Cerebellar cortex (tissue), 1 donor: ENCODE measurements at places on chromosomes 2 and 18.
A peak's percentile ranks its signal among the peaks of the same experiment; 100 is the strongest.

- no peak for DNase-seq
Observed at GRCh38 chr2:226475650-226476049, 324.0 kb downstream of the IRS1 start.

GRCh38 chr2:237509905-237510304 is 22.9 kb downstream of the MLPH start:
- DNase-seq, result peak; percentile 12

- no peak for DNase-seq
Observed at GRCh38 chr2:101446869-101447268, 28.0 kb downstream of the RFX8 start.

GRCh38 chr2:236209535-236209934 is 41.3 kb upstream of the GBX2 start:
- DNase-seq, result no peak

GRCh38 chr2:25920336-25920735 is 42.0 kb upstream of the ASXL2 start:
- DNase-seq, result no peak

- no peak for DNase-seq
Observed at GRCh38 chr18:323253-323622, 55.4 kb upstream of the THOC1 start.

- no peak for DNase-seq
Observed at GRCh38 chr2:145323512-145323911, 803.6 kb upstream of the ZEB2 start.

GRCh38 chr2:223822818-223823217 is 14.6 kb downstream of the AP1S3 start:
- DNase-seq, result no peak

DNA sequence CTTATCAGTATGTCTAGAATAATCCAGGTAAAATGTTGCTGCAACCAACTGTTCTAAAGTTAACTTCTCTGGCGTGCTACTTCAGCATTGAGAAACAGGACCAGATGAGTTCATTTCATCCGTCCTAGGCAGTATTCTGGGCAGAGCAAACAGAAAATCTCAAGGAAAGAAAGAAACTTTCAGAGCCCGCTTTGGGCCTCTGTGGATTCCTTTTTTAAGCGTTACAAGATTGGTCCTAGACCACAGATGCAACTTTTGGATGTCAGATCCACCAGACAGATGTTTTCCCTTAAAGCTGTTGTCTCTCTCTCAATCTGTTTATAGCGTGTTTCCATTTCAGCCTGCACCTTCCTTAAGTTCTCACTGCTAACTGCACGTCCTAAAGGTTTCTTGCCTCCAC is 75.0 kb downstream of the BCL2 start:
- DNase-seq, result no peak

DNA sequence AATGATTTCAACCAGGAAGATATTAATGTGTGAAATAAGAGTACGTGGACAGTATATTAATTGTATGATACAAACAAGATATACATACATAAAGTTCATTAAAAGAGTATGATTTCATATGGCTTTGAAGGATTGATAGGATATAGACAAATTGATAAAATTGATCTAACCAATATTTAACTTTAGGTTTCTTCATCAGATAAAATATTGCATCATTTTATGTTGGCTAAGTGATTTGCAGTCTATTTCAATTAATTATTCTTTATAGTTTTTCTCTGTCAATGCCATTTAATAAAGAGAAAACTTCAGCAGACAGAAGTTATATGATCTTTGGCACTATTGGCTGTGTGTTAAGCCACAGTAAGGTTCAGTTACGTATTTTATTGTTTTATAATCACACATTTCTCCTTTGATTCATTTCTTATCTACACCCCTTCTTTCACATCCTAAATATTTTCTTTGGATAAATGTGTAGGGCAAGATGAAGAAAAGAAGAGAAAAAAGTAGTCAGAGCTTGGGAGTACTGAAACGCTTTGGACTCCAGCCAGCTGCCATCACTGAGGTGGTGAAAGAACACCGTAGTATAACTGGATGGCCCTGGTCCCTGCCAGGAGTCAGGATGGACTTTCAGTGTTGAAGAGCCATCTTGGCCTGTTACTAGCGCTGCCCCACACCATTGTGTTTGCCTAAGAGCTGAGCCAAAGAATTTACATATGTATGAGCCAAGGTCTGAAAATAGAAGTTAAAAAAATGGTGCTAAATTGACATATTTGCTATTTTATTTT is 9.8 kb upstream of the CPS1 start:
- no peak for DNase-seq

DNA sequence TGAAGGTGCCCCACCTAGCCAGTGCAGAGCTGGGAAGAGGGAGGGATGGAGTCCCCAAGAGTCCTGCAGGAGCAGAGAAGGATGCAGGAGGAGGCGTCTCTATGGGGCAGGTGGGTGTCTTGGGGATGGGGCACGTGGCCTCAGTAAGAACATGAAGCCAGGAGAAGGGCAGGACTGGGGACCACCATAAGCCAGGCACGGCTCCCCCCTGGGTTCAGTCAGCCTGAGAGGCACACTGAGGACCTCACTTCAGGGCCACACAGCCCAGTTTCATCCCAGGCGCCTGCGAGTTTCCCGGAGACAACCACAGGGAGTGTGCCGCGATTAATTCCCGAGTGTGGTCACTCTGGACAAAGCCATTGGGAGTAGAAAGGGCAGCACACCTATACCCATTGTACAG is 120.3 kb downstream of the GYPC start:
- no peak for DNase-seq

DNA sequence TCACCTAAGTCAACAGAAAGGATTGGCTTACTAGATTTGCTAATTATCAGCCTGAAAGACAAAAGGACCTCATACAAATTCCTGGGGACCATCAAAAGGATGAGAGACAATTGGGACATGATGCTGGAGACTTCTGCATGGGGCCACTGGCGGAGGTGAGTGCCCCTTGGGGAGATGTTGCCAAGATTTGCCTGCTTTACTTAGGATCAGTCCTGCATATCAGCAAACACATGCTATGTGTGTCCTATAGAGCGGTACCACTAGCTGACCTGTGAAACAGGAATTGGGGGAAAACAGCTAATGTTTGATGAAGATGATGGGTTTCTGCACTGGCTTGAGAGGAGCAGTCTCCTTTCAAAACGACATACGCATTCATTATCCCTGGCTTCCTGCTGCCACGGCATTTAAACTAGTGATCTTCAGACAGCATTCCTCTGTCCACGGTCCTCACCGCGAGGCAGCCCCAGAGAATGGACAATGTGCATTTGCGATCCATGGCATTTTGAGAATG is 104.2 kb downstream of the TGIF1 start:
- DNase-seq, result no peak
